ENCODE measurements at places on chromosomes 2 and 18. TPM values are rescaled to one million over a fixed set of nuclear protein-coding genes. Genes with fewer than 3 reads are reported as not detected.

The CNGA3 gene
- 0.05 TPM for total RNA-seq

The NEUROD1 gene
- total RNA-seq = not detected

The PID1 gene
- 0.53 TPM for total RNA-seq

The HAAO gene
- not detected for total RNA-seq

The SFTPB gene
- not detected for total RNA-seq

The NCL gene
- 178 TPM for total RNA-seq

The CYRIA gene
- 10.2 TPM for total RNA-seq

Measured in mammary microvascular endothelial cell (primary cell).